ENCODE measurements at places on chromosomes 13 and 19.

DNA sequence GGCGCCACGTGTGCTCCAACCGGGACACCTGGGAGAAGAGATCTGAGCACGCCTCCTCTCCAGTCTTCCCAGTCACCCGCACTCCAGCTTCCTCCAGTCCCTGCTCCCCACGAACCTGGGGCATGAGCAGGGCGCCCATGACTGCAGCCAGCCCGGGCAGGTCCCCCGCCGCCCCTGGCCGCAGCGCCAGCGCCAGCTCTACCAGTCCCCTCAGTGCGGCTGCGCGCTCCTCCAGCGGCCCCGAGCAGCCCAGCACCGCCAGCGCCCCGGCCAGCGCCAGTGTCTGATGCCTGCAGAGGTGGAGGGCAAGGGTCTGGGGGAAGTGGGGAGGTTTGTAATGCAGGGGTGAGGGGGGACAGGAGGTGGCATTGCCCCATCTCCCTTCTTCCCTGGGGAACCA lies 13.1 kb downstream of the SH2D3A start:
- no peak for DNase-seq

DNA sequence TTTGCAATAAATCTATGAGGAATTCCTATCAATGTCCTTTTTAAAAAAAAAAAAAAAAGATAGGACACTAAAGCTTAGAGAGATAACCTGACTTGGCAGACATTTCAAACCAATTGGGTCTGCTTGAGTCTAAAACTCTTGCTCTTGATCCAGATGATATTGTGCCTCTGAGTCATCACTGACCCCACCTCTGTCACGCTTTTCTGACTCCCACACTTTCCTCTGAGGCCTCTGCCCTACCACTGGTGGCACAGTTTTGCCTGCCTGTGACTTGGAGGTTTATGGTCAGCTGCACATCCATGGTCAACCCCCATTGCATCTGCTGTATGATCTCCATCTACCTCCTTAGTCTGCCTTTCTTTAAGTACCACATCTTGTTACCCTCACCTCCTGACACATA lies 328.7 kb downstream of the SPRY2 start:
- DNase-seq, result no peak

DNA sequence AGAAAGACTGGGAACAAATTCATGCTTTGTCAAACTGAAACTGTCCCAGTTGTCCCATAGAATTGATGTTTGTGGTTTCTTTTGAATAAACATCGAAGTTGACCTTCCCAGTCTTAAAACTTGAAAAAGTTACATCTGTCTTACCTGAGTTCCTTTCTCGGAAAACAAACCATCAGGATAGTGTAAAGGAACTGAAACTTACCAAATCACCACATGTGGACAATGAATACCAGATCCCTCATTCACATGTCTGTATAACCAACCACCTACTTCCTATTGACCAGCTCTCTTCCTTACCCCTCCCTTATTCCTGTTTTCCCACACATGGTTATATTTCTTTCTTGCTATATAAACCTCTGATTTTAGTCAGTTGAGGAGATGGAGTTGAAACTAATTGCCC lies 791.7 kb upstream of the PCDH20 start:
- no peak for DNase-seq

- DNase-seq, result no peak
These were observed 442 bp upstream of the FGF14 start for GRCh38 chr13:102402290-102402689.

DNA sequence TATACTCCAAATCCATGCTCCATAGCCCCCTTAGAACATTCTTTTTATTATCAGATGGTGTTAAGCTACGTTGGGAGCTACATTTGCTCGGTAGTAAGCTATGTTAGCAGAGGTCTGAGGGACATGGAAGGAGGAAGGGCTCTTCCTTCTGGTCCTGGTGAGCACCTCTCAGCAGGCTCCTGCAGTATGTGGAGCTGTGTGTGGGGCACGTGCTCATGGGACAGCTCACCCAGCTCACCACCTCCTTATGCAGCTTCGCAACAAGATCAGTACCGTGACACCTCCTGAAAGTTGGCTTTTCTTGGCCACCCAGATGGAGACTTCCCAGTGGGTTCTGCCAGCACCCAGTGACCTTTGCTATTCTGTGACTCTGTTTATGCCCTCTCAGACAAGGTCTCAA lies 400.5 kb upstream of the SLC10A2 start:
- no peak for DNase-seq

DNA sequence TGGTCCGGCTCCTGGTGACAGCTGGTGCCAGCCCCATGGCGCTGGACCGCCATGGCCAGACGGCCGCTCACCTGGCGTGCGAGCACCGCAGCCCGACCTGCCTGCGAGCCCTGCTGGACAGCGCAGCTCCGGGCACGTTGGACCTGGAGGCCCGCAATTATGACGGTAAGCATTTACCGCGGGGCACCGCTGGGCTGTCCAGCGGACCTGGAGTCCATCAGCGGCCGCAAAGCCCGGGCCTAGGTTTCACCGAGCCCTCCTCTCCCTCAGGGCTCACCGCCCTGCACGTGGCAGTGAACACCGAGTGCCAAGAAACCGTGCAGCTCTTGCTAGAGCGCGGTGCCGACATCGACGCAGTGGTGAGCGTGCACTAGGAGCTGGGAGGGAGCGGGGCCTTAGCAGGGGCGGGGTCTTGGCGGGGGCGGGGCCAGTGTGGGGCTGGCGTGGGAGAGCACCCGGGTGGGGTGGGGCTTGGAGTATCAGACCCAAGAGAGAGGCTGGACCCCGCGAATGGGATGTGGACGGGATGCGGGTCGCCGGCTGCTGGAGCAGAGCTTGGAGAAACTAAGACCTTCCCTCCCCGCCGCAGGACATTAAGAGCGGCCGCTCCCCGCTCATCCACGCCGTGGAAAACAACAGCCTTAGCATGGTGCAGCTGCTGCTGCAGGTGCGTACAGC lies 8.7 kb downstream of the BCL3 start:
- DNase-seq, result no peak
